MG63 (cell line): ENCODE measurements at places on chromosomes 3 and 15. TPM values are rescaled to one million over a fixed set of nuclear protein-coding genes. Genes with fewer than 3 reads are reported as not detected.

GOLGA8K gene
- total RNA-seq = 2.7 TPM in 1 of 2 replicates, not detected in the other

MIX23 gene
- 56.1 and 130 TPM in 2 replicates for total RNA-seq

DRD3 gene
- not detected in 2 replicates for total RNA-seq

ITIH4 gene
- total RNA-seq = not detected in 2 replicates

DAZL gene
- not detected in 2 replicates for total RNA-seq

SLC22A14 gene
- total RNA-seq = 0.69 TPM in 1 of 2 replicates, not detected in the other

IL1RAP gene
- total RNA-seq = 6.4 TPM in 2 replicates

TMEM108 gene
- total RNA-seq = 0.79 TPM in 1 of 2 replicates, not detected in the other

DNA sequence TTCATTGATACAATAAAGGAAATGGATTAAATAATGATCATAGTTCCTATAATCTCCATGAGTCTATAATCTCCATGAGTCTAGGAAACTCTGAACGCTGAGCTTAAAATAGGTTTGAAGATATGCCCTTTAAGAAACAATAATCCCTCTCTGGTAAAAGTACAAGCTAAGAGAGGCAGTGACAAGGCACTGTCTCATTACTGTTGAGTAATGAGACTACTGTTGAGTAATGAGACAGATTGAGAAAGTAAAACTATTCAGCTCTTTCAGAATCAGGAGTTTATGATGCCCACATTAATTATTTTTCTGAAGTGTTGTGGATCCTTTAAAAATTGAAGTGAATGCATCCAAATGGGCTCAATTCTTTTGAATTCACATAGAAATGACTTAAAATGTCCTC is 235.5 kb upstream of the THRB start:
- no peak for DNase-seq

DNA sequence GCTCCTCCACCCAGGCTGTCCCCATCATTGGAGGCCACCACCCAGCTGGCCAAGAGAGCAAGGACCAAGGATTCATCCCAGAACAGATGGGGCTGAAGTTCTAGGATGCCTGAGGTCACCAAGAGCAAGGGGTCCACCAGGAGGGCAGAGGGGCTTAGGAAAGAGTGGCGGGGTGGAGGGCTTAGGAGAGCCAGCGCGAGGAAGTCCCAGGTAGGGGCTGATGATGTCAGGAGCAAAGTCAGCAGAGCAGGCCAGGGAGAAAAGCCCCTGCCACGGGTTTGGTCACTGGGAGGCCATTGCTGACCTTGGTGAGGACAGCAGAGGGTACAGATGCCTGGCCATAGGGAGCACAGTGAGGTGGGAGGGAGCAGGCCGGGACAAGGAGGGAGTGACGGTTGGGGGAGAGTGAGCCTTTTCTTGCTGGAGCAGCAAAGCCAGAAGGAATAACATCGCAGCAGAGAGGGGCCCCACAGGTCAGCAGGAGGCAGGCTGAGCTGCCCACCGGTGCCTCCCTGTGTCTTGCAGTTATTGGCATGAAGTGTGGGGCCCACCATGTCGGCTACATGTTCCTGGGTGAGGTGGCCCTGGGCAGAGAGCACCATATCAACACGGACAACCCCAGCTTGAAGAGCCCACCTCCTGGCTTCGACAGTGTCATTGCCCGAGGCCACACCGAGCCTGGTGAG is 5.2 kb downstream of the PARP3 start:
- no peak for DNase-seq

DNA sequence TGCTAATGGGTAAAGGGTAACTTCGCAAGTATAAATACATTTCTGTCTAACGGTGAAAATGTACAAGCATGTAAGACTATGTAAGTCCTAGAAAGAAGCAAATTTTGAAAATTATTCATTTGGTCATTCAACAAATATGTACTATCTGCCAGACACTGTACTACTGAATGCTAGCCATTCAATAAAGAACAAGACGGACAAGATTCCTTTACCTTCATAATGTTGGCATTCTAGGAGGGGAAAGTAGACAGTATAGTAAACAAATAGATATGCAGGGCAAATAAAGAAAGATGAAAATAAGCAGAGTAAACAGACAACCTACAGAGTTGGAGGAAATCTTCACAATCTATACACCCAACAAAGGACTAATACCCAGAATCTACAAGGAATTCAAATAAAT is 32.7 kb downstream of the C3orf70 start:
- DNase-seq = no peak

DNA sequence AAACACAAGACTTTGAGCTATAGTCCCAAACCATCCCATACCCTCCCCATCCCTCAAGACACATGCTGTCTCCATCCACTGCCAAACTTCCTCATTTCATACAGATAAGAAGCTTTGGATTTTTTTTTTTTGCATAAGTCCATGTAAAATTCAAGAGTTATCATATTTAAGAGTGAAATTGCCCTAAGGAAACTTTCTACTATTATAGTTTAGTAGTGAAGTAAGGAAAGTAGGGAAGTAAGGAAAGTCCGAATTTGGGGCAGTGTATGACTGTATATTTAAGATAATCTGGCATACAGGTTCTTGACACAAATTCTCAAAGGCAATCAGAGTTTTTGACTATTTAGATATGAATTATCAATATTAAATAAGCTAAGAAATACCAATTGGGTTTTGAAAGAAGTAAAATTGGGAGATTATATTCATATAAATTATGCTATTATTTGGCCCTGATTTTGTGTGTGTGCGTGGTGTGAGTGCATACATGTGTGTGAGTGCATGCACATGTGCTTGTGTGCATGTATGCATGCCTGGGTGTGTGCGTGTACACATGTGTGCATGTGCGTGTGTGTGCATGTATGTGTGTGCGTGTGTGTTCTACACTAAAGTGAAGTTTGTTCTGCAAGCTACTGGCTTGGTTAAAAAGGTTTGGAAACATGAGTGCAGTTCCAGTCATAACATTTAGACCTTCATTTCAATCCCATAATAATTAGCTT is 83.6 kb upstream of the MBNL1 start:
- no peak for DNase-seq

GRCh38 chr3:29690686-29691353 is 409.9 kb downstream of the RBMS3 start:
- no peak for DNase-seq

GRCh38 chr3:119664850-119665379 is 4.5 kb upstream of the POPDC2 start:
- DNase-seq = no peak

DNA sequence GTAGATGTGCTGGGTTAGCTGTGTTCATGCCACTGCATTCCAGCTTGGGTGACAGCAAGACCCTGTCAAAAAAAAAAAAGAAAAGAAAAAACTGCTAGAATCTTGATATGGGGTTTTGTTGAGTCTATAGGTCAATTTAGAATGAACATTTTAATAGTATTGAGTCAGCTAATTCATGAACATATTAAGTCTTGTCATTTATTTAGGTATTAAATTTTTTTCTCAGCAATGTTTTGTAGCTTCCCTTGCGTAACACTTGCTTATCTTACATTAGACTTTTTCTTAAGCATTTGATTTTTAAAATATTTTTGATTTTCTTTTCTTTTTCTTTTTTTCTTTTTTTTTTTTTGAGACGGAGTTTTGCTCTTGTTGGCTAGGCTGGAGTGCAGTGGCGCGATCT is 60.7 kb upstream of the GOLGA6B start:
- no peak for DNase-seq

GRCh38 chr3:186976837-186977750 is 46.8 kb downstream of the ST6GAL1 start:
- DNase-seq = no peak

GRCh38 chr15:37480482-37480881 is 380.1 kb upstream of the MEIS2 start:
- no peak for DNase-seq

- peak; percentile 11 for DNase-seq
These were observed 15.4 kb downstream of the ARNT2 start for GRCh38 chr15:80419546-80419945.

- no peak for DNase-seq
These were observed 251.5 kb downstream of the FAM43A start for GRCh38 chr3:194937144-194937543.

DNA sequence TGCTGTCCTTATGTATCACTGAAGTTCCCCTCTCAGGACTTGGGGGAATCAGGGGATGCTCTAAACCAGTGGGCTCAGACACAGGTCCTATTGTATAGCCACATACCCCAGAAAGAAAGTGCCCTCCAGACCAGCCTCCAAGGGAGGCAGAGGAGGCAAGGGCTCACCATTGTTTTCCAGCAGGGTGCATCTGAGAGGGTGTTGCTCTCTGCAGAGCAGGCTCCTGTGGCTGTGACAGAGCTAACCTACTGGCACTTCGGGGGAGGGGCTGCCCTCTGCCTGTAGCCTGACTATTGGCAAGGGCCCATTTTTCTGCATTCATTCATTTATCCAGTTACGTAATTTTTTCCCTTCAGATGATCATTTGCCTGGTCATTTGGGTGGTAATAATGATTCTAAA is 39.9 kb downstream of the EEFSEC start:
- DNase-seq = no peak

DNA sequence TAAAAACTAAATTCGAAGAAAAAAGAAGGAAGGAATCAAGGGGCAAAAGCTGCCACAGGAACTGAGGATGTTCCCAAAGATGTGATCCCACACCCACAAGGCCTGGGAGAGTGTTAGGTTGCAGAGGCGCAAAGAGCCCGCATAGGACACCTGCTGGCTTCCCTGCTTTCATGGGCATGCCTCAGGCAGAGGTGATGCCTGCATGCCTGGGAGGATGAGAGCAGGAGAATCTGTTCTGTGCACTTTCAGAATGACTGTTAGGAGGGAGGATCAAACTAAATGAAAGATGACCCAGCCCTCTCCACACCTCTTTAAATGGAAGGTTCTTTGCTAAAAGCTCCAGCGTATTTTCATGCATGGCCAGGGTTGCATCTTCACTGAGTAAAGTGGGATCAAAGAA is 162.4 kb downstream of the PLCL2 start:
- no peak for DNase-seq

- DNase-seq = no peak
These were observed 9.3 kb downstream of the SATB1 start for GRCh38 chr3:18415839-18416238.

DNA sequence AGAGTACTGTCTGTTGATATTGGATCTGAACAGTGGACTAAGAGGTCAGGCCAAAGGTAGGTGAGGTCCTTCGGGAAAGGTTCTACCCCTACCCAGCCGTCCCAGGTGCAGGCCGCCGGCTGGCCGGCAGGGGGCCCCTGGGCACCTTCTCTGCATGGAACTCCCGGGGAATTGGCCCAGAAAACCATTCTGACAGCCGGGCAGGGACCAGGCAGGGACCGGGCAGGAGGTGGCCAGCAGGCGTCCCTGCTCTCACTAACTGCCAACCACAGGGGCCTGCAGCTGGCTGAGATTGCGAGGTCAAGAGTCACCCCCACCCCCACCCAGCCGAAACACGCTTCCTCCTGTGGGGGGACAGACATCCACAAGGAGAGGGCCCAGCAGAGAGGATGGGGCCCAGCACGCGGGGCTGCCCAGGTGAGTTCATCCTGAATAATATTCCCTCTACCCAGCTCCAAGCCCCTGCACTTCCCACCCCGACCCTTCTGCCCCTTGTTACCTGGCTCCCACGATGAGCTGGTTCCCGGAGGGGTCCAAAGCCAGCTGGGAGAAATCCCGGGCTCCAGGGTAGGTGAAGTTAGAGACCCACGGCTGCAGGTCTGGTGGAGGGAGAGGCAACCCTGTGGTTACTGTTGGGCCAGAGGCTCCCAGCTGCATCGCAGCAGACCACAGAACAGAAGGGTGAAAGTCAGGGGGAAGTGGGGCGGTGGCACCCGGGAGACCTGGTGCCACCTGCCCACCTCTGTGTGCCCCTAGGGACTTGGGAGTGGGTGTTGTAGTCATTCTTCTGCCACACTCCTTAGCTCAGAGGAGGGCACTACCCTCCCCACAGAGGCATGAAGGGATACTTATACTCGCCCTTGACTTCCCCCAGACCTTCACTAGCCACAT is 84.4 kb downstream of the SEMA5B start:
- DNase-seq = peak; percentile 76

- no peak for DNase-seq
These were observed 19.8 kb upstream of the USP3 start for GRCh38 chr15:63484433-63485186.

DNA sequence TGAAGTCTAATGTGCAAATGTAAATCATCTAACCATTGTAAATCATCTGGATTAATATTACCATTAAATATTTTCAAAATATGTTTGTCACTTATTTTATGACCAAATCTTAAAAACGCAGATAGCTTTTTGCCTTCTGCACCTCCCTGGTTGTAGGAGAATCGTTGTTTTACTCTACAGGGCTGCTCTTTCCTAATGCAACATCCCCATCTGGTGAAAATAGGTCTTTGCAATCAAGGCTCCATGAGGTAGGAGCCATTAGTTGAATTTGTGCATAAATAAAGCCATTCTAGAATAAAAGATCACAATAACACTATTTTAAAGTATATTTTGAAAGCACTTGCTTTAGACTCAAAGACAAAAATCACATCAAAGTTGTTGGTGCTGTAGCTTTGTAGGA is 535.6 kb upstream of the AGTR1 start:
- DNase-seq = no peak

DNA sequence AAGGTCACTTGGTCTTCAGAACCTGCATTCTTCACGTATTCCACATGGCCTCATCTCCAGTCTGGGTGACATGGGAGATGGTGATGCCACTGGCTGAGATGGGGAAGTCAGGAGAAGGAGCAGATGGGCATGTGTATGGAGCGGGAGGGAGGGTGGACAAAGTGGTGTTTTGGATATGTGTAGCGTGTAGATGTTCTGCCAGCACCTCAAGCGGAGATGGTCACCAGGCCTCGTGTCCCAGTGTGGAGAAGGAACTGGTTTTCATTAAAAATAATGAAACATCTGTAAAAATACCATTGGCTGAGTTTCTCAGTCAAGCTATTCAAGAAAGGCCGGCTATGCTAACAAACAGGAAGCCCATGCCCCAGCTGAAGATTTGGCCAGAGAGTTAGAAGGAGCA is 26.2 kb downstream of the LARP6 start:
- DNase-seq = no peak

GRCh38 chr15:70035051-70035718 is 62.5 kb downstream of the TLE3 start:
- no peak for DNase-seq

- DNase-seq = no peak
These were observed 37.5 kb upstream of the CBLB start for GRCh38 chr3:105906345-105906744.

DNA sequence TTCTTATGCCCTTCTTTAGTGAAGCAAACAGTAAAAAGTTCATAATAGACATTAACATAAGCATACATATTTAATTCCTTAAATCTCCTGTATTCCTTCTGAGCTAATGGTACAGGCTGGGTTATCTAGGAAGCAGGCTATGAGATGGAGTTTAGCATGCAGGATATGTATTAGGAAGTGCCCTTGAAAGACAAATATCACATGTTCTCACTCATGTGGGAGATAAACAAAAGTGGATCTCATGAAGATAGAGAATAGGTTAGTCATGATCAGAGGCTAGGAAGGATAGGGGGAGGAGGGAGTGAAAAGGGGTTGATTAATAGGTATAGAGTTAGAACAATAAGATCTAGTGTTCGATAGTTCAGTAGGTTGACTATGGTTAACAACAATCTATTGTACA is 105.4 kb downstream of the CLASP2 start:
- DNase-seq = no peak

GRCh38 chr15:49137861-49138260 is 17.5 kb downstream of the COPS2 start:
- no peak for DNase-seq

GRCh38 chr3:71051893-71052687 is 531.4 kb downstream of the FOXP1 start:
- no peak for DNase-seq
